Ammon's horn (tissue), 1 donor: ENCODE measurements at places on chromosomes 12 and 14.

DNA sequence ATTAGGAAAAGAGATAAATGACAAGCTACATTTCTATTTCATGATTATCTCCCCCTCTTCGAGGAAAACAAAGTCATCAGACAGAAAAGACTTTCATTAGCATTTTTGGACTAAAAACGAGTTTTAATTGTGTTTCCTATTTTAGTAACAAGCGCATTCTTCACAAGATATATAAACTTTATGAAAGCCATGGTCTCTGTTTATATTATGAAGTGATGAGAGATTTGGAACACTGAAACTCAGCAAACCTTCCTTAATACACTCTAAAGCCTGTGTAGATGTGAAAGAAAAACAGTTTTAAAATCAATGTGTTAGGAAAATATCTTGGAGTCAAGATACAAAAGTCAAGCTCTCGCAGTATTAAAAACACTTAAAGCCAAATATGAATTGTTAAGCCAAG is 539.1 kb downstream of the LRFN5 start:
- DNase-seq: no peak

DNA sequence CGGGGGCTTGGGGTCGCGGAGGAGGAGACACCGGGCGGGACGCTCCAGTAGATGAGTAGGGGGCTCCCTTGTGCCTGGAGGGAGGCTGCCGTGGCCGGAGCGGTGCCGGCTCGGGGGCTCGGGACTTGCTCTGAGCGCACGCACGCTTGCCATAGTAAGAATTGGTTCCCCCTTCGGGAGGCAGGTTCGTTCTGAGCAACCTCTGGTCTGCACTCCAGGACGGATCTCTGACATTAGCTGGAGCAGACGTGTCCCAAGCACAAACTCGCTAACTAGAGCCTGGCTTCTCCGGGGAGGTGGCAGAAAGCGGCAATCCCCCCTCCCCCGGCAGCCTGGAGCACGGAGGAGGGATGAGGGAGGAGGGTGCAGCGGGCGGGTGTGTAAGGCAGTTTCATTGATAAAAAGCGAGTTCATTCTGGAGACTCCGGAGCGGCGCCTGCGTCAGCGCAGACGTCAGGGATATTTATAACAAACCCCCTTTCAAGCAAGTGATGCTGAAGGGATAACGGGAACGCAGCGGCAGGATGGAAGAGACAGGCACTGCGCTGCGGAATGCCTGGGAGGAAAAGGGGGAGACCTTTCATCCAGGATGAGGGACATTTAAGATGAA is 630 bp downstream of the FOS start:
- DNase-seq: peak; percentile 81

- DNase-seq: no peak
These were observed 22.6 kb downstream of the WSCD2 start for GRCh38 chr12:108151533-108152169.

DNA sequence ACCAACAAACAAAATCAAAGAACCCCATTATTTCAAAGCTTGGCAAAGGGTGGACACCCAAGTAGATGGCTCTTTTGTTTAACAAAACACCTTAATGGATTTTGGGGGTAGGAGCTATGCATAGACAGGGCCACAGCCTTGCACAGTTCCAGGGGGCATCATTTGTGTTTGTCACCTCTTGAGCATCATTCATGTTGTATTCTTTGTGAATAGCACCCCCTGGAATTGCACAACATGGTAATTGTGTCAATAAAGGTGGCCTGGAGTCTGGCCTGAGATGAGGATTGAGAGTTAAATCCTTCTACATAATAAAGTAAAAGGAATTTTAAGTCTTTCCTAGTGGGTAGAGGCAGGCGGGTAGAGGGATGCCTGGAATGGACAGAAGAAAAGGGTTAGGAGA is 3.3 kb upstream of the FRS2 start:
- DNase-seq: no peak

- DNase-seq: no peak
These were observed 206.5 kb downstream of the EFCAB11 start for GRCh38 chr14:89748004-89748403.

DNA sequence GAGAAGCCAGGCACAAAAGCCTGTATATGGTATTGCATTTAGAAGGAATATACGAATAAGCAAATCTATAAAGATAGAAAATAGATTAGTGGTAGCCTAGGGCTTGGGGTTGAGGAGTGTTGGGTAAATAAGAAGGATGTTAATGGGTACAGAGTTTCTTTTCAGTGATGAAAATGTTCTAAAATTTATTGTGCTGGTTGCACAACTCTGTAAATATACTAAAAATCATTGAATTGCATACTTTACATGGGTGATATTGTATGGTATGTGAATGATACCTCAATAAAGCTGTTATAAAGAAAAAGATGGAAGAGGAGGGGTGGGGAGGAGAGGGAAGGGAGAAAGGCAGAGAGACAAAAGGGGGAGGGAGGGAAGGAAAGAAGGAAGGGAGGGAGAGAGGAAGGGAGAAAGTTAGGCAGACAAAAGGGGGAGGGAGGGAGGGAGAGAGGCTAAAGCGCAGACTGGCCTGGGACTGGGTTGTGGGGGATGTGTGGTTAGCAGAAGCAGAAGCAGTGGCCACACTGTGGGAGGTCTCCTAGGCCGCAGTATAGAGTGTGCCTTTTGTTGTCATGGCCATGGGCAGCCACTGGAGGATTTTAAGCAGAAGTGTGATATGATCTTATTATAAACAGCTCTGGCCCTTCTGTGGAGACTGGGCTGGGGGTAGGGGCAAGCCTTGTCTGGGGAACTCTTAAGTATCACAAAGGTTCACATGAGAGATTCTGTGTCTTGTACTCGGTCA is 73.6 kb upstream of the ELK3 start:
- peak; percentile 56 for DNase-seq

GRCh38 chr12:76307083-76307482 is 41.1 kb downstream of the BBS10 start:
- DNase-seq: no peak

GRCh38 chr14:83566567-83566966 is 1963.4 kb upstream of the FLRT2 start:
- DNase-seq: no peak

- DNase-seq: no peak
These were observed 30.7 kb downstream of the ISCA2 start for GRCh38 chr14:74524076-74524811.

- no peak for DNase-seq
These were observed 390.0 kb upstream of the NOVA1 start for GRCh38 chr14:26987744-26988363.

GRCh38 chr12:13268581-13268980 is 72.1 kb downstream of the EMP1 start:
- DNase-seq: no peak

- no peak for DNase-seq
These were observed 9.2 kb upstream of the GOLGA3 start for GRCh38 chr12:132837693-132838409.

GRCh38 chr14:82710267-82710841 is 1176.7 kb upstream of the SEL1L start:
- DNase-seq: peak; percentile 53

GRCh38 chr12:9707356-9707755 is 25.5 kb downstream of the CLECL1 start:
- DNase-seq: no peak

- no peak for DNase-seq
These were observed 10.7 kb downstream of the PXN start for GRCh38 chr12:120254809-120255208.

DNA sequence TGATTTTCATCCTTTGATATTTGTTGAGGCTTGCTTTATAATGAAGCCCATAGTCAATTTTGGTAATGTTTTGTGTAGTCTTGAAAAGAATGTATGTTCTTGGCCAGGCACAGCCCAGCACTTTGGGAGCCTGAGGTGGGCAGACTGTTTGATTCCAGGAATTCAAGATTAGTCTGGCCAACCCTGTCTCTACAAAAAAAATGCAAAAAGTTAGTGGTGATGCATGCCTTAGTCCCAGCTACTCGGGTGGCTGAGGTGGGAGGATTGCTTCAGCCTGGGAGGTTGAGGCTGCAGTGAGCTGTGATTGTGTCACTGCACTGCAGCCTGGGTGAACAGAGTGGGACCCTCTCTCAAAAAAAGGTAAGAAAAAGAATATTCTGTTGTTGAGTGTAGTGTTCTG is 10.8 kb downstream of the ETNK1 start:
- no peak for DNase-seq

GRCh38 chr12:4489556-4489955 is 43.9 kb upstream of the FGF6 start:
- DNase-seq: no peak

DNA sequence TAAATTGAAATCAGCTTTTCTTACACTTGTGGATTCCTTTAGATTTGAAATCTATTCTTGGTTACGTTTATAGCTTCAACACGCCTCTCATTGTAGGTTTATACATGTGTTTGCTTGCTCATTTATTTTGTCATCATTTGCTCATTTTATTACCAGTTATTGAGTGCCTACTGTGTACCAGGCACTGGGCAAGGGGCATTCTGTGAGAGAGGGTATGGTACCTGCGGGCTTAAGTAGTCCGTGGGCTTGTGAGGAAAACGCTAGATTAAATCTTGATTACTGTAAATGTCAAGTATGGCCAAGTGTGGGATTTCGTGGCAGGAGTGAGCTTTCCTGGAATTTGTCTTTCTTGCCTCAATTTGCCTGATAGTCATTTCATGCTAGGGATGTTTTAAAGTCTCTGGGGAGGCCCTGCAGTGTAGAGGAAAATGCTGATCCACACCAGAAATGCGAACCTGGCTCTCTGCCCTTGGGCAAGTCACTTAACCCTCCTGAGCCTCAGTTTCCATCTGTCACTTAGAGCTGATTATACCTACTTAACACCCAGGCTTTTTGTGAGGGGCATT is 92.7 kb downstream of the CACNA1C start:
- no peak for DNase-seq

DNA sequence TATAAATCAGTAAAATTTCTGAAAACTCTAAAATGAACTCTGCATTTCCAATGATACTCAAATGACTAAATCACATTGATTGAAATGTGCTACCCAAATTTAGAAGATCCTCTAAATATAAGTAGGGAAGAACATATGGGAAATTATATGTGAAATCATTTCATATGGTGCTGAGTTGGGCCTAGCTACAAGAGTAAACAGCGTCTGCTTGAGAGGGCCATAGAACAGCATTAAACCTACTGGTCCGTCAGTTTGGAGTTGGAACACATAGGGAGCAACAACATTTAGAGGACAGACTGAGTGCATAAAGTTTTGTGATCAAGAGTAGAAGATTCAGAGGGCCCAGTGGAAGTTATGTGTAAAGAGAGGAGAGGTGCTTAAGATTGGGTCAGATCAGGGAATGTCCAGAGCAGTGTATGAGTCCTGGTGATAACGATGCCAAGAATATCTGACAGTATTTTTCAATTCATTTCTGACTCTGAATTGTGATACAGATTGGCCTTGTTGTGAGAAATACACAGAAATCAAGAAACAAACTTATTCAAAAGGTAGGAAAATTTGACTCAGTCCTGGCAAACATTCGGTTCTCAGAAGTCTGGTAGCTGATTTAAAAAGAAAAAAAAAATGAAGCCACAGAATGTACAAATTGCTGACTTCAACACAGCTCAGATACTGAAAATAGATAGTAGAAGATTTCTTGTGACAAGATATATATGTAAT is 362.2 kb downstream of the CCDC91 start:
- DNase-seq: no peak

- DNase-seq: no peak
These were observed 52.8 kb downstream of the SLC38A6 start for GRCh38 chr14:61033855-61034254.
